ENCODE measurements at places on chromosomes 4 and X.

DNA sequence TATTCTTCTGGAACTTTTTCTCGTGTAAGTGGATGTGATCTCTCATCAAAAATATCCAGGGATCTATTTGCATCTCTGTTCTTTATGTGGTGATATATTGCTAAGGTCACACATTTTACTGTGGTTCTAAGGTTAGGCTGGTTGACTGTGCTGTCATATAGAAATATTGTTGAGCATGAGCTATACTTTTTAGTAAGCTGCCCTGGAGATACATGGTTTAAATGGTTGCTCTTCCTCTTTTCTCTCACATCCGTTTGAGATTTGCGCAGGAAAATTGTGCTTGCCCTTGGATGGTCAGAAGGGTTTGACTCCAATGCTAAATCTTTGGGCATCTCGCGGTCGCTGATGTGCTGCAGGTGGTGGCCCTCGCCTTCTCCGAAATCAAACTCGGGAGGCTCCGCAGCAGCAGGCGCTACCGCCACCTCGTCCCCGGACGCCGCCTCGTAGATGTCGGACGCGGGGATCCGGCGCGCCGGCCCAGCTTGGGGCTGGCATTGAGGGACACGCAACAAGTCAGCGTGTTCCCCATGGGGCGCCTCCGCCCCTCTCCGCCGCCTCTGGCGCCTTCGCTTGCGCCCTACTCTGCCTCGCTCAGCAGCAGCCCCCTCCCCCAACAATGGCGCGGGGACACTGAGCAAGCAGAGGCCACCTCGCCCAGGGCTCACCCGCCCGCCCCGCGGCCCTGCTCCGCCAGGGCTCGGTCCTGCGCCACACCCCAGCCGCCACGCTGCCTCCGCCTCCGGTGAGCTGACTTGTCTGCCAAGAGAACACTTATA, 154.5 kb downstream of the MSN start:
- DNase-seq, result no peak
- no peak overlapping the region for H3K27ac ChIP-seq
- no peaks in the 10 kb centered on the region for H3K27me3 ChIP-seq
- no peaks in the 10 kb centered on the region for H3K4me1 ChIP-seq
- H3K4me3 ChIP-seq, result no peak overlapping the region

GRCh38 chrX:134713618-134714107, 55.4 kb upstream of the PLAC1 start:
- no peak for DNase-seq
- H3K4me1 ChIP-seq, result peaks cover 5% of the 10 kb centered on the region
- no peaks in the 10 kb centered on the region for H3K36me3 ChIP-seq
- no peak overlapping the region for H3K4me3 ChIP-seq
- H3K27ac ChIP-seq, result no peak overlapping the region

- no peak overlapping the region for H3K4me3 ChIP-seq
- no peaks in the 10 kb centered on the region for H3K4me1 ChIP-seq
- no peaks in the 10 kb centered on the region for H3K36me3 ChIP-seq
- no peaks in the 10 kb centered on the region for H3K27me3 ChIP-seq
Observed at GRCh38 chrX:3119376-3119775, 78.1 kb downstream of the ARSF start.

- no peaks in the 10 kb centered on the region for H3K27me3 ChIP-seq
- no peak overlapping the region for H3K4me3 ChIP-seq
- no peak overlapping the region for H3K27ac ChIP-seq
- no peaks in the 10 kb centered on the region for H3K4me1 ChIP-seq
- DNase-seq, result no peak
- H3K36me3 ChIP-seq, result no peaks in the 10 kb centered on the region
Observed at GRCh38 chr4:106773076-106773905, 262.8 kb downstream of the DKK2 start.

- peaks cover 11% of the 10 kb centered on the region for H3K36me3 ChIP-seq
- DNase-seq, result no peak
- no peak overlapping the region for H3K27ac ChIP-seq
- no peak overlapping the region for H3K4me3 ChIP-seq
Observed at GRCh38 chr4:109462297-109462696, 28.7 kb downstream of the SEC24B start.

DNA sequence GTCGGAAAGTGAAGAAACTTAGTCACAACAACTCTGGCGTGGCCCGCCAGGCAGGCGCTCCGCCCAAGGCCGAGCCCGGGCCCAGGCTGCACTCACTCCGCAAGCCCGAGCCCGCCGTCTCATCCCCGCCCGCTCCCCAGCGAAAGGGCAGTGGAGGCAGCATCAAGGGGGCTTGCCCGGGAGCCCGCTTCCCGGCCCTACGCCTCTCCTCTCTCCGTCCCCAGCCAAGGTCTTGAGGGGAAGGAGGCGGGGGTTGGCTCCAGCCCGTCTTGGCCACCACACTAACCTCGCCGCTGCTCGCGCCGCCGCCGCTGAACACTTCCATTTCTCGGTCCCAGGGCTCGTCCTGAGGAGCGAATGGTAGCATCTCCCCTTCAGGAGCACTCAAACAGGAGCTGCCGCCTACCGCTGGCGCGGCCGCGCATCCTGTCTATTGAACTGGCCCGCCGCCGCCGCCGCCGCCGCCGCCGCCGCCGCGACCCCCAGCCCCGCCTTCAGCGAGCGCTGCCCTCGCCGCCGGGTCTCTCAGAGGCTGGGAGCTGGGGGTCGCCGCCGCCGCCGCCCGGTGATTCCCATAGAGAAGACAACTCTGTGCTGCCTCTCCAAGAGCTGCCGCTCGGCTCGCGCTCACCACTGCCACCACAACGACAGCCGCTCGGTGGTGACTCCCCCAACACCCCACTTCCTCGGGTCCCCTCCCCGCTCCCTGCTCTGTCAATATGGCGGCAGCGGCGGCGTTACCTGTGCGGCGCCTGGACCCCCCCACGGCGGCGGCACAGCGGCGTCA, at the start of gene RPS6KA6:
Gene RPS6KA6 (minus strand): TSS at position 667 of the 787 bp plus-strand sequence. CDS start 300 bp downstream, at position 367.
- H3K27ac ChIP-seq, result no peak within 1 kb of the TSS
- peak within 1 kb of the TSS; percentile 73 for H3K4me3 ChIP-seq
- no peak for DNase-seq

- H3K27ac ChIP-seq, result no peak overlapping the region
- no peaks in the 10 kb centered on the region for H3K4me1 ChIP-seq
- no peak for DNase-seq
- no peaks in the 10 kb centered on the region for H3K36me3 ChIP-seq
Observed at GRCh38 chrX:22012051-22012450, 20.1 kb upstream of the PHEX start.

DNA sequence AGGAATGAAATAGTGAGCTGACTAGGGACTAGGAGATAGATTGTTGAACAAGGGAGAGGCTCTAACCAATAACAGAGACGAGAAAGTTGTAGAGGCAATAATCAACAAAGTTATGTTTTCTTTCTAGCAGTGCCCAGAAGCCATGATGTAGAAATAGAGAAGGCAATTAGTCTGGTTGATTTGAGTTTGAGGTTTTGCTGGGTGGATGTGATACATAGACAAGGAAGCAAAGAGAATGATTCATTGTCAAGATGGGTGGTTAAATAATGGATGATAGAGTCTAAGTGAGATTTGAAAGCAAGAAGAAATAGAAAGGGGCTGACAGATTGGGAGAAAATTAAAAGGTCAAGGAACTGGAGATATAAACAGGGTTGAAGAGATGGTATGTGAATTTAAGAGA, 11.2 kb downstream of the RBM41 start:
- no peaks in the 10 kb centered on the region for H3K27me3 ChIP-seq
- H3K36me3 ChIP-seq, result no peaks in the 10 kb centered on the region
- H3K27ac ChIP-seq, result no peak overlapping the region
- no peak overlapping the region for H3K4me3 ChIP-seq

GRCh38 chr4:188942606-188943005, 803.4 kb downstream of the TRIML1 start:
- DNase-seq, result no peak
- H3K4me3 ChIP-seq, result no peak overlapping the region
- H3K27me3 ChIP-seq, result no peaks in the 10 kb centered on the region
- H3K27ac ChIP-seq, result no peak overlapping the region
- H3K36me3 ChIP-seq, result no peaks in the 10 kb centered on the region

- H3K27ac ChIP-seq, result no peak overlapping the region
- no peaks in the 10 kb centered on the region for H3K27me3 ChIP-seq
- H3K4me3 ChIP-seq, result no peak overlapping the region
- no peaks in the 10 kb centered on the region for H3K36me3 ChIP-seq
- no peaks in the 10 kb centered on the region for H3K4me1 ChIP-seq
- no peak for DNase-seq
Observed at GRCh38 chr4:26088433-26088928, 174.5 kb downstream of the SMIM20 start.

DNA sequence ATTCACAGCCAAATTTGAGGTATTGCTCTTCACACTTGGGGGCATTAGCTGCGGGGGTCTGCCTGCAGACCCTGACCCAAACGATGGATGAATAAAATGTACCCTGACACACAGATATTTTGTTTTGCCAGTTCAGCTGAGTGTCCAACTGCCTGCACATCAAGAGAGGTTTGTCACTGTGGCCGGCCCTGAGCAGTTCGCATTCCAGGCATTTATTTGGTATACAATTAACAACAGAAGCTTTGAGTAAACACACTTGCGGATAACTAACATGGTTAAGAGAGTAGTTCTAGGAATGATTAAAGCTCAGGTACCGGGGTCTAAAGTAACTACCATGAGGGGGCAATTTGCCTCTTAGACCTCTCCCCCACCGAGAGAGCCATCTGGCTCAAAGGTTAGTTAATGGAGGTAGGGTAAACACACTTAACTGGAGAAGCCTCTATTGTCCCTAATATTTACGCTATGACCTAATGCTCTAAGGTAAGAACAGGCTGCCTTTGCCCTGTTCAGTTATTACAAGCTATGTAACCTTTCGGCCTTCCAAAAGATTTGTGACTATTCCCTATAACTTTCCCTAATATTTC, 162.0 kb downstream of the SNCA start:
- H3K36me3 ChIP-seq, result no peaks in the 10 kb centered on the region
- no peak overlapping the region for H3K4me3 ChIP-seq
- H3K4me1 ChIP-seq, result no peaks in the 10 kb centered on the region
- DNase-seq, result no peak
- H3K27ac ChIP-seq, result no peak overlapping the region

DNA sequence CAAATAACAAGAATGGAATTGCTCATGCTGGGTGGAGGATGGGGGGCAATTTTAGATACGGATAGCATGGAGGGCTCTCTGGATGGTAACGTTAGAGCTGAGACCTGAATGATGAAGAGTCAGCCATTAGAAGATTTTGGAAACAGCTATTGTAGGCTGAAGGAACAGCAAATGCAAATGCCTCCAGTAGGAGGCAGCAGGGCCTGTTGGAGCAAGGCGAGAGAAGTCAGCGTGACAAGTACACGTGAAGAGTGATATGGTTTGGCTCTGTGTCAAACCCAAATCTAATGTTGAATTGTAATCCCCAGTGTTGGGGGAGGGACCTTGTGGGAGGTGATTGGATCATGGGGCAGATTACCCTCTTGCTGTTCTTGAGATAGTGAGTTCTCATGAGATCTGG, 59.3 kb upstream of the SOD3 start:
- H3K4me3 ChIP-seq, result no peak overlapping the region
- H3K27me3 ChIP-seq, result no peaks in the 10 kb centered on the region
- H3K27ac ChIP-seq, result no peak overlapping the region
- no peaks in the 10 kb centered on the region for H3K36me3 ChIP-seq
- peak; percentile 54 for DNase-seq
- H3K4me1 ChIP-seq, result no peaks in the 10 kb centered on the region

Measured in H1 (cell line).